Pons (tissue), 1 donor: ENCODE measurements at places on chromosomes 4 and X.

DNA sequence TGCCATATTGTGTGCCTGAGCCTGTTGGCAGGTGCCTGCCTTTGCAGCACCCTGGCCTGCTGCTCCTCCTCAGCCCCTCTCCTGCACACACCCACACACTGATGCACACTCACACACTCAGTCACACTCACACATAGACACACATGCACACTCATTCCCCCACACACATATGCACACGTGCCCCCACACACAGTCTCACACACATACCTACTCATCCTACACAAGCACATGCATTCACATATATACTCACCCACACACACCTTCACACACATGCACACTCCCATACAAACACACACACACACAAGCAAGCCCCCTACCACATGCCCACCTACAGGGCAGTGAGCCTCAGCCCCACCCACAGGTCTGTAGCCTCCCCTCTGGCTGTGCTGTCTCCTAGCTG lies 245.0 kb downstream of the EVC2 start:
- DNase-seq = no peak

DNA sequence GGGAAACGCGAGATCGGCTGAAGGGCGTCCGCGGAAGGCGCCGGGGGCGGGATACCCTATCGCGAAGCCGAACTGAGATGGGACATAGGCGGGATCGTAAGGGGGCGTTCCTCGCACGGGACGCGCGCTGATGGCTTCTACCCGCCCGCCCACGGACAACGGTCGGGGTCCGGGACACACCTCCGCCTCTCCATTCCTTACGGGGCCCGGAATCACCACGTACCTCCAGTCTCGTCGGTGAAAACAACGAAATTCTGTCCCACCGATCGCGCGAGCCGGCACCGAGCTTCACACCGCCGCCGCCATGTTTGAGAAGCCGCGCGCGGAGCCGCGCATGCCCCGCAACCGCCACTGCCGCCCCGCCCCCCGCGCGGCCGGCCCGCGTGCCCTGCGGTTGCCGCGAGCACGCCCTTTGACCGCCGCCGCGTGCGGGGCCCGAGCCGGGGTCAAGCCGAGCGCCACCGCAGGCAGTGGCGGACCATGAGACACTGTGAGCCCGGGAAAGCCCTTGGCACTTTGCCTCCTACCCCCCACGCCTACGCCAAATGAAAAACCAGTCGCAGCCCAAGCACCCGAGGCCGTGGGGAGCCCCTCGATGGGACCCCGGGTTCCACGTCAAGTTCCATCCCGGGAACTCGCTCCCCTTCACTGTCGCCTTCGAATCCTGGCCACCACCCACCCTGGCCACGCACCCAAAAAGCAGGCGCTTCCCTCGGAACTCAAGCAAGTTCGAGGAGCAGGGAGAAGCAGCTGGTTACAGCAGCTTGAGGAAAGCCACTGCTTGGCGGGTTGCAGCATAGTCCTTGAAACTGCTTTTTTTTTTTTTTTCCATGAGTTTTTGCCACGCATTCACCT lies at the start of gene SCML2:
Gene SCML2, minus strand, starts transcription at position 320 of the 855 bp plus-strand sequence. CDS start 20,617 bp downstream, outside the sequence.
- DNase-seq = peak; percentile 1

DNA sequence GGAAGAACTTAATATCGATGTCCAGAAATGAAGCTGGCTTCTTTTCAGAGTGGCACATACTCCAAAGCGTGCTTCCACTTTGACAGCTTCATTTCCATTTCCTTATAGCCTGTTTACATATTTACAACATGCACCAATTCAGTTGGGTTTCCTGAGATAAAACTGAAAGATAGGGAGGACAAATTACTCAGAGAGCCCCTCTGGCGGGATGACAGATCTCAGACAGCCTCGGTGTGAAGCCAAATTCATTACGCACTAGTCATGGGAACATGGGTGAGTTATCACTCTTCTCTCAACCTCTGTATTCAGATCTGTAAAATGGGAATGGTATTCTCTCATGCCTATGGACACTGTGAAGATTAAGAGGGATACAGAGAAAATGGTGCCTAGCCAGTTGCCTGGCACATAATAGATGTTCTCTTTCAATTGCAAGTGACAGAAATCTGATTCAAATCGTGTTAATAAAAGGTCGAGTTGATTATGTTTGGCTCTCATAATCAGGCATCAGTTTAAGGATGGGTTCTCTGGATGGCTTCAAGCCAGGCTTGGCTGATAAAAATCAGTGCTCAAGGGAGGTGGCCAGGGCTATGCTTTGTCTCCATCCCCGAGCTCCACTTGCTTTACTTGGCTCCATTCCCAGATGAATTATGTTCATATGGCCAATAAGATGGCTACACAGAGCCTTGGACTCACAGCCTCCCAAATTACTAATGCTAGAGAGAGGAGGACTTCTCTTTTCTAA lies 132.2 kb upstream of the C1QTNF7 start:
- DNase-seq = no peak

DNA sequence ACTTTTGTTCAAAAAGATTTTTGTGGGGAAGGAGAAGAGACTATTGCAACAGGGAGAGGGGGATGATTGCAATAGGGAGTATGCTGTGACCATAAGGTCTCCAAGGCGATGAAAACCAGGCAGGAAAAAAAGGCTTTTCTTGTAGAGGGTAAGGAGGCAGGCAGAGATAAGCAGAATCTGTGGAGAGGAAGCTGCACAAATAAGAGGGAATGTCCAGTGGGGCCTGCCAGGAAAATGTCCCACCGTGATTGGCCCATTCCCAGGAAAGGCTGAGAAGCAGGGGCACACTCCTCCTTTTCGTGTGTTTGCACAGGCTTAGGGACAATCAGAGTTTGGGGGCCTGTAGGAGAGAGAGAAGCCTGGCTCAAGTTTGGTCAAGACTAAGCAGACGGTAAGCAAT lies 29.1 kb downstream of the SPACA5 start:
- no peak for DNase-seq

DNA sequence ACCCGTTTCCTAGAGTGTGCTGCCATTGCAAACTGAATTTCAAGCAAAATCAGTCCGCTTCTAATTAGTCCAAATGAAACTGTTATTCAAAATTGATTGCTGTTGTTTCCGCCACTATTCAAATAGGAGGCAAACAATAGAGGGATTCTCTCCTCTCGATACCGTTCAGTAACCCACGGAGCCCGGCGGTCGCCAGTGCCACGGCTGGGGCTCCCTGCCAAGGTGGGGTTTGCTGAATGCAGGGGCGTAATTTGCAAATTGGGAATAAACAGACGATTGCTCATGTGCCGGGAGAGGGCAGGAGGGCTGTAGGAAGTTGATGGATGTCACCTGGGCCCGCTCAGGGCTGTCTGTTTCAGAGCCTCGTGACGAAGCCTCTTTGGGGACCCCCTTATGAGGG lies 8.8 kb downstream of the ADRA2C start:
- no peak for DNase-seq

GRCh38 chrX:45788315-45788714 lies 587.6 kb upstream of the DIPK2B start:
- no peak for DNase-seq

DNA sequence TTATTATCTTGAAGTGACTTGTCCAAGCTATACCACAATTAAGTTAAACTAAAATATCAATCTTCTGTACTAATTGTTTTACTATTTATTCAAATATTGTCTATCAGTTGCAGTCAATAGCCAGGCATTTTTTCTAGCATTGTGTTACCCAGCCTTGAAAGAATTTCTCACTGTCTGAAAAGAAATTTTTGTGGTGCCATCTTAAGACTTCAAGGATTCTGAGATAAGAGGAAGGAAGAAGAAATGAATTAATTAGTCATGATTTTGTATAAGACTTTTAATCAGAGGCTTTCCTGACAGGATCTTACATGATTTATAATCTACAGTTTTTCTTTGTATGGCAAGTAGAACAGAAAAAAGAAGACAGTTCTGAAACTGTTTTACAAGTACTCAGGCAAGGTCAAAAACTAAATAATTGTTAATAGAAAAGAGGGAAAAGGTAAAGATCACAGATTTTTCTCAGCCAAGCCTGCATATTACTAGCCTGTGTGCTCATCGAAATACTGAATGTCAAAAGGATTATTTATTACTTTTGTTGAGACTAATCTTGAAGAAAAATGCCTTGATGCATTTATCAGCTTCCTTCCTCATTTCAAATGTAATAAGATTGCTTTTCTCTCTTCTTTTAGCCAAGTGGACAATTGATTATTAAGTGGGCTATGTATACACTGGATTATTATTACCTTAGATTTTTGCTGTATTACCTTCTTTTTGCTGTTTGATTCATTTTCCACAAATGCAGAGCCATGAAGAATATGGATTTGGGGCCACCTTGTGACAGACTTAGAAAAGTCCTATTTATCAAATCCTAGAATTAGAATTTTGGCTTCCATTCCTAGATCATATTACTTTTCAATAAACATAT lies 53.8 kb downstream of the CXCL1 start:
- peak; percentile 3 for DNase-seq

DNA sequence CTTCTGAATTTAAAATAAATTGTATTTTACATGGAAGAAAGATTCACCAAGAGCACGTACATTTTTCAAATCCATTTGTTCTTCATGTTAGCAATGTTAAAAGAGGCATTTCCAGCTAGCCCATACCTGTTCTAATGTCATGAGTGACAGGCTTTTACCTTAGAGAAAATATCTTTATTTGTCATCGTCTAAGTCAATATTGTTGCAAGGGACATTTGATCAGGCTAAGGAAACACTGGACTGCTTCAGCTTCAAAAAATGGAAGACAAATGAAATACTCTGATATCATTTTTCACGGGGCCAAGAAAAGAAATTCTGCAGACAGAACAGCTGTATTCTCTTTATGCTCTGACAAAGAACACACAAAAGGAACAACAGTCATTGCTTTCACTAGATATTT lies 207.7 kb downstream of the RCHY1 start:
- DNase-seq = no peak

- DNase-seq = no peak
These were observed 3.3 kb downstream of the UTP3 start for GRCh38 chr4:70691661-70692060.

GRCh38 chrX:81708487-81708886 lies 506.6 kb downstream of the SH3BGRL start:
- DNase-seq = no peak

DNA sequence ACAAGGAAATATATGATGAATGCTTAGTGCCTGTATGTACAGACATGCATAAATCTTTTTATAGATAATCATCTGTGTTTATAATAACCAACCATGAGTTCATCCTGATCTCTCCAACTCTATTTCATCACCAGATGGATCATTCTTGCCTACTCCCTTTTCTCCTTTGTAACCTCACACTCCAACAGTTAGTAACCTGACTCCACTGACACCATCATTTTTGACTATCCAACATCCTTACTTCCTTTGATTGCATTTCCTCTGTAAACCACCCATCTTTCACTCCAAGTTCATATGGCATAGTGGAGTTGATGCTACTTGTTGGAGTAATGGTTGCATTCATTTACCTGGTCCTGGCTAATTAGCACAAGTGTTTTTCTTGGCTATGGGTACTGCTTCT lies 170.6 kb downstream of the ZNF330 start:
- no peak for DNase-seq

GRCh38 chr4:133178956-133179355 lies 29.9 kb downstream of the PCDH10 start:
- DNase-seq = no peak

DNA sequence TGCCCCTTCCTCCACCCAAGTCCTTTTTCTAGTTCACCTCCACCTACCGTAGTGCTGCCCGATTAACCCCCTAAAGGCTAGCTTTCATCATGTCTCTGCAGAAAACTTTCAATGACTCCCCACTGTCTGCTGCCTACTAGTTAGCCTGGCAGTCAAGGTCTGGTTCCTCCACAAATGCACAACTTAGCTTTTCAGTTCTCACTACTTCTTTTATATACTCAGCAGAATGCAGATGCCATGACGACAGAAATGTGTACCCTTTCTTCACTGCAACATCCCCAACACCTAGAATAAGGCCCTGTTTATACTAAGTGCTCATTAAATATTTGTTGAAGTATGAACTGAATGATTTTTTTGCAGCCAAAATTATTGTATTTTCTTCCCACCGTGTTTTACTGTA lies 30.9 kb upstream of the RASGEF1B start:
- DNase-seq = no peak

- DNase-seq = no peak
These were observed 42.2 kb upstream of the GUCY1A1 start for GRCh38 chr4:155624478-155624877.

- DNase-seq = no peak
These were observed 81.7 kb downstream of the PWWP3B start for GRCh38 chrX:106249706-106250379.

DNA sequence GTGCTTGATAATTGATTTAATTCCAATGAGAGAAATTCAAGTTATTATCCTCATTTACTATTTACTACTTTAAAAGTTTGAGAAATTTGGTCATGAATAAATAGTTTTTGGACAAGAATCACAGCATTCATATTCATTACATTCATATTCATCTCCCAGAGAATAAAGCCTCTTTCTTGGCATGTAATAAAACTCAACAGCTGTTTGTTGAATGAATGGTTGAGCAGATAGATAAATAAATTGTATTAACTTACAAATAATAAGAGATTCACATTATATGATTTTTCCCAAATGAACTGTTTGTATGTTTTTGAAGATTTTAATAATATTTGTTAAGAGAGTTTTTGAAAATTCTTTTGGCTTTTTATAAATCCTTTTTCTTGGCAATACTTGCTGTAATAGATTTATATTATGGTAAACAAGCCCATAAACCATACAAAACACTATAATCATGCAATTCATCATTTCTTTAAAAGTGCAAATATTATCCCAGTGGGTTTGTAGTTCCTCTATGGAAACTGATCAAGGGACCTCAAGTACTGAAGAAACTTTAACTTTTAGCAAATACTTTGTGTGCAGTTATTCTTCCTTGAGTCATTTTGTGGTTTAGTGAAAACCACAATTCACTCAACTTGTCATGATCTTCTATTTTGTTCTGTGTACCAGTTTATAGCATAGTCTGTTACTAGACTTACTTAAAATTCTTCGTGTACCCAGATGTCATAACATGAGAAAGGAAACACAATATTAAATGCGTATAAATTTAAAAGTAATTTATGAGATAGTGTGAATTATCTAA lies 371.8 kb downstream of the ADGRL3 start:
- DNase-seq = no peak

DNA sequence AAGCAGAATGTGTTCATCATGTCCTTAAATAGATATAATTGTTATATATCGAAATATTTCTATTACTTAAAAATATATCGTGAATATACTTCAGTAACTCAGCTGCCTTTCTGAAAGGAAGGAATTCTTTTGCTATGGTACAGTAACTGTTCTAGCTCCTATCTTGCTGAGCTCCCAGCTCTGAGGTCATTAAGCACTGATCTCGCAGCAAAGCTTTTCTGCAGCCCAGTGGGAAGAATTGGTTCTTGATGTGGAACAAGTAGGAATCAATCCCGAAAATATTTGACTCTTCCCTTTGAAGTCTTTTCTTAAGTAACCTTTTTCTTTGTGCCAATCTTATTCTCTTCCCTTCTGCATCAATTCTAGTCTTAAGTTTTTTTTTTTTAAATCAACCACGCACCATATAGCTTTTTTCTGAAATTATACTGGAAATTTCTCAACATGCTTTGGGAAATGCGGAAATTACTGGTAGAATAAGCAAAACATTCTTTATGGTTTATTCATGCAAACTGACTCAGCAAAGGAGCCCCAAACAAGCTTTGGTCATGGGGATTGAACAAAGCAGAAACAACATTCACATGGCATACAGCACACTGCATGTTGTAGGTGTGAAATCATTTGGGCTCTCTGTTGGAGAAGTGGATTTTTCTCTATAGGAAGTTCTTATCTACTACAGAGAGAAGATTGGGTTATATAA lies 428.9 kb upstream of the GNPDA2 start:
- DNase-seq = no peak
